ENCODE measurements at places on chromosomes 4 and X. TPM values are rescaled to one million over a fixed set of nuclear protein-coding genes. Genes with fewer than 3 reads are reported as not detected.
A peak's percentile ranks its signal among the peaks of the same experiment; 100 is the strongest.

DNA sequence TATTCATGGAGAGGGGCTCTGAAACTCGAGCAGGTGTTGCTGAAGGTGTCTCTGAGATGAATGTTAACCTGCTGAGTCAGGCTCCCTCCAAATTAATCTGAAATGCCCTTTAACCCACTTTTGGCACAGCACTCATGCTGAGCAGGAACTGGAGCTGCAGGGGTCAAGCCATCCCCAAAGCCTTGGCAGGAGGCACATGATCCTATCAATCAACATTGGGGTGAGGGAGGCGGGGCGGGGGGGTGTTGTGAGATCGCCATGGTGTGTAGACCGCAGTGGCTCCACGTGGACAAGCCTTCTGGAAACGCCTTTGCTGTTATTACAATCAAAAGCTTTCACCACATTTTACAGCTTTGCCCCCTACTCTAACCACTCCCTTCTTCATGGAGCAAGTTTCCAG lies 16.5 kb downstream of the ENPP6 start:
- H3K4me1 ChIP-seq = no peaks in the 10 kb centered on the region
- no peak overlapping the region for H3K4me3 ChIP-seq
- no peak for DNase-seq
- H3K27me3 ChIP-seq = no peaks in the 10 kb centered on the region

DNA sequence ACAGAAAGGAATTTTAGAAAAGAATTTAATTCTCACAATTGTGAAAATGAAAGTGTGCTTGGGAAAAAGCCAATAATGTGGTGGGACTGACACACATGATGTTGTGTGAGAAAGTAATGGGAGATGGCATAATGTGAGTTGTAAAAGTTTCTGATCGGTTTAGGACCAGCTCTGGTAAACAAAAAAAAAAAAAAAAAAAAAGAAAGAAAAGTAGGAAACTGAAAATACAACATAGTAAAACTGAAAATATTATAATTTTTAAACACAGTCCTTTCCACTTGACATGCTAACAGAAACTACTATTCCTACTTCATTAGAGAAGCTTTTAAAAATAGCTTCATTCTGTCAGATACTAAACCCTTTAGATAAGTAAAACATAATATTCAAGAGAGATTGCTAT lies 28.2 kb downstream of the RAP1GDS1 start:
- H3K4me1 ChIP-seq = no peaks in the 10 kb centered on the region
- no peak overlapping the region for H3K27ac ChIP-seq
- H3K36me3 ChIP-seq = no peaks in the 10 kb centered on the region
- no peak overlapping the region for H3K4me3 ChIP-seq

DNA sequence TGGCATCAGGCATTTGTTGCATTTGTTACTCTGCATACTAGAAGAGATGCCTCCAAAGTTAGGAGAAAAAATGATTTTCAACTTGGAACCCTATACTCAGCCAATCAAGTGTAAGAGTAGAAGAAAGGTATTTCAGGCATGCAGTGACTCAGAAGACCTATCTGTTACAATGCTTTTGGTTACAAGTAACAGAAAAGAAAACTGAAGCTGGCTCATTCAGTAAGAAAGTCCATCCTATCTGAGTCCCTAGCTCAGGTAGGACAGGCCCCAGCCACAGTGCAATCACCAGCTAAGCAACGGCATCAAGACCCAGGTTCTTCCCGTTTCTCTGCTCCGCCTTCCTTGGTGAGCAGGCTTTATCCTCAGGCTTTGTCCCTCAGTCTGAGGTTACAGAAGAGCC lies 23.3 kb downstream of the MECP2 start:
- H3K4me1 ChIP-seq = peaks cover 12% of the 10 kb centered on the region
- DNase-seq = peak; percentile 48
- H3K36me3 ChIP-seq = no peaks in the 10 kb centered on the region
- peak overlapping the region; percentile 10 for H3K27ac ChIP-seq

DNA sequence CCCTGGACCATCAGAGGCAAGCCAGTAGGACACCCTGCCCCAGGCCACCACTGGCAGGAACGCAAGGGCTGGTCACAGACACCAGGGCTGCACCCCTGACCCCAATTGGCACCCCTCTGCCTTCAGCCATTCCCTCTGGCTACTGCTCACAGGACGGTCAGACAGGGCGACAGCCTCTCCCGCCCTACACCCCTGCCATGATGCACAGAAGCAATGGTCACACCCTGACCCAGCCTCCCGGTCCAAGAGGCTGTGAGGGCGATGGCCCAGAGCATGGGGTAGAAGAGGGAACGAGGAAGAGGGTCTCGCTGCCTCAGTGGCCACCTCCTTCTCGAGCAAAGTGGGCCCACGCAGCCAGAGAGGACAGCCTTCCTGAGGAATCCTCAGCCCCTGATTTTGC lies 143.5 kb downstream of the SOWAHB start:
- H3K27ac ChIP-seq = peak overlapping the region; percentile 57
- no peaks in the 10 kb centered on the region for H3K27me3 ChIP-seq
- no peak overlapping the region for H3K4me3 ChIP-seq
- H3K4me1 ChIP-seq = no peaks in the 10 kb centered on the region
- no peak for DNase-seq

DNA sequence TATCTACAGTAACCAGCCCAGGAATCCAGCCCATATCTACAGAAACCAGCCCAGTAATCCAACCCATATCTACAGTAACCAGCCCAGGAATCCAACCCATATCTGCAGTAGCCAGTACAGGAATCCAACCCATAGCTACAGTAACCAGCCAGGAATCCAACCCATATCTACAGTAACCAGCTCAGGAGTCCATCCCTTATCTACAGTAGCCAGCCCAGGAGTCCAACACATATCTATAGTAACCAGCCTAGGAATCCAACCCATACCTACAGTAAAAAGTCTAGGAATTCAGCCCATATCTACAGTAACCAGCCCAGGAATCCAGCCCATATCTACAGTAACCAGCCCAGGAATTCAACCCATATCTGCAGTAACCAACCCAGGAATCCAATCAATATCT lies 445.0 kb upstream of the BOD1L1 start:
- no peak overlapping the region for H3K27ac ChIP-seq
- no peaks in the 10 kb centered on the region for H3K4me1 ChIP-seq
- H3K27me3 ChIP-seq = no peaks in the 10 kb centered on the region
- DNase-seq = no peak
- H3K36me3 ChIP-seq = no peaks in the 10 kb centered on the region

COX7B2 gene
- total RNA-seq = not detected

SLC9B1 gene
- 3.9 TPM for total RNA-seq

GRCh38 chr4:6548882-6549230 lies 26.1 kb upstream of the MAN2B2 start:
- no peaks in the 10 kb centered on the region for H3K36me3 ChIP-seq
- no peak for DNase-seq
- peaks cover 3% of the 10 kb centered on the region for H3K27me3 ChIP-seq

GRCh38 chr4:39526765-39527295 lies 409 bp downstream of the UGDH start:
- H3K36me3 ChIP-seq = no peaks in the 10 kb centered on the region
- H3K27me3 ChIP-seq = no peaks in the 10 kb centered on the region
- peak overlapping the region; percentile 89 for H3K4me3 ChIP-seq

DNA sequence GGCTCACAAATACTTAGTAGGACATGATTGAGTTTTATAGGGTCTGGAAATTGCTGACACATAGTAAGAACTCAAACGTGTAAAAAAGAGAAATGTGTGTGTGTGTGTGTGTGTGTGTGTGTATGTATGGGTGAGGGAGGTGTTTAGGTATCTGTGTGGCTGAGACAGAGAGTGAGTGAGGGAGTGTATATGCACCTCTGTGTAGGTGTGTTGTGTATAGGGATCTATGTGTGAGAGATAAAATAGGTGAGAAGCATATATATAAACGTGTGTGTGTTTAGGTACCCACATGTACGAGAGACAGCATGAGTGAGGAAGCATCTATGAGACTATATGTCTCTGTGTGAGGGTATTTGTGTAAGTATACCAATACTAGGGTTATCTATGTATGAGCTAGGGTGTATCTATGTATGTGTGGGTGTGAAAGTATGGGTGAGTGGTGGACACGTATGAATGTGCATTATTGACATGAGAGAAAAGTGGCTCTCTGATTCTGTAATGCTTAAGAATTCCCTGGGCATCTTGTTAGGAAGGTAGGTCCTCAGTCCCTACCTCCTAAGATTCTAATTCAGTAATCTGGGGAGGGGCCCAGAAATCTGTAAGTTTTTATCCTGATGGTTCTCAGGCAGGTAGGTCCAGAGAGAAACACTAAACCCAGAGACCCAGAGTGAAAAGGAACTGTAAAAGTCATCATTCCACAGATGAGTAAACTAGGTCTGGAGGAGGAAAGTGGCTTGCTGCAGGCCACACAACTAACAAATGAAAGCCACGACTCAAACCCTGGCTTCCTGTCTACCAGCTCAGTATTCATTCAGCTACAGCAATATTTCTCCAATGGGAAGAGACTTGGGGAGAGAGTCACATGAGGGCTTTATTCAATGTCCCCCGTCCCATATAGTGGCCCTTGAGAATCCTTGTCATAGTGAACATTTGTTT lies 237.0 kb downstream of the IDS start:
- H3K27ac ChIP-seq = no peak overlapping the region
- no peaks in the 10 kb centered on the region for H3K27me3 ChIP-seq
- H3K4me3 ChIP-seq = no peak overlapping the region
- H3K4me1 ChIP-seq = no peaks in the 10 kb centered on the region
- H3K36me3 ChIP-seq = no peaks in the 10 kb centered on the region

MAGEA4 gene
- total RNA-seq = not detected

- H3K4me1 ChIP-seq = peaks cover 93% of the 10 kb centered on the region
- peak overlapping the region; percentile 16 for H3K4me3 ChIP-seq
- DNase-seq = no peak
- peak overlapping the region; percentile 87 for H3K27ac ChIP-seq
Measured at GRCh38 chr4:118740869-118741268, 55.7 kb downstream of the METTL14 start.

GRCh38 chrX:110267874-110268273 lies 50.0 kb downstream of the AMMECR1 start:
- no peak overlapping the region for H3K27ac ChIP-seq
- H3K36me3 ChIP-seq = no peaks in the 10 kb centered on the region

GRCh38 chr4:20311856-20312255 lies 60.2 kb downstream of the SLIT2 start:
- no peak for DNase-seq
- H3K36me3 ChIP-seq = no peaks in the 10 kb centered on the region
- no peaks in the 10 kb centered on the region for H3K27me3 ChIP-seq

PABPC4L gene
- 1.4 TPM for total RNA-seq

DNA sequence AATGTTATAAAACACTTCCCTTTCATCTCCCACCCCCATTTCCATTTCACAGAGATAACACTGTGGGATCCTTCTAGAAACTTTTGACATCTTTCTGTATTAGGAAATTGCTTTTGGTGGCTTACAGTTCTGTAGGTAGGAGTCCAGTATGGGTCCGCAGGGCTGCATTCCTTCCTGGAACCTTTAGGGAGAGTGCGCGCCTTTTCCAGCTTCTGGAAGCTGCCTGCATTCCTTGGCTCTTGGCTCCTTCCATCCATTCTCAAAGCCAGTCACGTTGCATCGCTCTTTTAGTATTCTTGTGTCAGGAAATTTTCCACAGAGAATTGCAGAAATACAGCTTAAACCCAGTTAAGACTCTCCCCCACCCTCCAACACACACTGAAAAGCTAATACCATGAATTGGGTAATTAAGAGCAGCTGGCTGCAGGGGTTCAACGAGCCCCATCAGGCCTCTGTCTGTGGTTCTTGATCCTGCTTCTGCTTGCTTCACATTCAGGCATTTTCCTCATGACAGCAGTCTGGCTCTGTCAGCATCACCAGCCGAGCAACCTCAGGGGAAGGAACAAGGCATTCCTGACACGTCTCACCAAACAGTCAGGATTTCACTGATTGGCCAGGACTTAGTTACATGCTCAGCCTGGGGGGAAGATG lies 48.8 kb downstream of the SEPTIN11 start:
- H3K36me3 ChIP-seq = peaks cover 8% of the 10 kb centered on the region
- H3K27ac ChIP-seq = no peak overlapping the region
- H3K4me1 ChIP-seq = peaks cover 20% of the 10 kb centered on the region
- H3K4me3 ChIP-seq = no peak overlapping the region
- no peak for DNase-seq

HTR2C gene
- not detected for total RNA-seq

- no peaks in the 10 kb centered on the region for H3K36me3 ChIP-seq
- H3K27ac ChIP-seq = no peak overlapping the region
- no peak overlapping the region for H3K4me3 ChIP-seq
- H3K27me3 ChIP-seq = no peaks in the 10 kb centered on the region
- H3K4me1 ChIP-seq = no peaks in the 10 kb centered on the region
- no peak for DNase-seq
Measured at GRCh38 chr4:8517946-8518345, 62.2 kb upstream of the GPR78 start.

DNA sequence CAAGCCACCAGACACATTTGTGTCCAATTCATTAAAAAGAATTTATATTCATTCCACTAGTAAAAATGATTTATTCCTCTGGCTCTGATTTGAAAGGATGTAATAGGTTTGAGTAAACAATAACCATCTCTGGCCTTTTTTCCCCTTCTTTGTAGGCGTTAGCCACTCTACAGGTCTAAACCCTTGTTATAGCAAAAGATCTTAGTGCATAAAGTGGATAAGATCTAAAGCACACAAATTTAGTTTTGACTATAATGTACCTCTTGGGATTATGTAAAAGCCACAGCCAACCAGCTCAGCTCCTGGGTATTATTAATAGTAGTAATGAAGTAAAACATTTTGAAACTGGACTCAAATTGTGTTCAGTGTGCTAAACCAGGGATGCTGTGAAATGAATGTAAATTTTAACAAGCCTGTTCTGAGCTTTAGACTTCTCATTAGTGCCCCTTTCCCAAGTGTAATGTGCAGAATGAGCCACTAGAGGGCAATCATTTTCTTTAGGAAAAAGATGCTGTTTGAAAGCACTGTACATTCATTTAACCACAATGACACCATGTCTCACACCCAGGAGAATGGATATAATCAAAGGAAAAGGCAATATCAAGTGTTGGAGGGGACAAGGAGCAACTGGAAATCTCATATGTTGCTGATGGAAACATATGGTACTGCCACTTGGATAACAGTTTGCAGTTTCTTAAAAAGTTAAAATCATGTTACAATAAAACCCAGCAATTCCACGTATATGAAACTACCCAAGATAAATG lies 69.7 kb downstream of the KLHL8 start:
- no peak overlapping the region for H3K4me3 ChIP-seq
- peaks cover 35% of the 10 kb centered on the region for H3K4me1 ChIP-seq
- H3K27ac ChIP-seq = peak overlapping the region; percentile 70

GRCh38 chr4:68995292-68995691 lies 43.7 kb upstream of the UGT2A3 start:
- DNase-seq = no peak
- no peaks in the 10 kb centered on the region for H3K36me3 ChIP-seq
- H3K27me3 ChIP-seq = no peaks in the 10 kb centered on the region
- no peaks in the 10 kb centered on the region for H3K4me1 ChIP-seq
- H3K4me3 ChIP-seq = no peak overlapping the region
- H3K27ac ChIP-seq = no peak overlapping the region

CFAP99 gene
- total RNA-seq = not detected

Data from sigmoid colon (tissue), 7 donors.